CD4-positive, CD25-positive, alpha-beta regulatory T cell (primary cell): ENCODE measurements at places on chromosomes 2 and 18. TPM values are rescaled to one million over a fixed set of nuclear protein-coding genes. Genes with fewer than 3 reads are reported as not detected.

GRCh38 chr2:135163901-135164300 is 111.8 kb downstream of the RAB3GAP1 start:
- H3K36me3 ChIP-seq = peaks cover 61% of the 10 kb centered on the region
- no peak overlapping the region for H3K4me3 ChIP-seq
- H3K4me1 ChIP-seq = no peaks in the 10 kb centered on the region
- H3K27ac ChIP-seq = no peak overlapping the region
- H3K27me3 ChIP-seq = no peaks in the 10 kb centered on the region

DNA sequence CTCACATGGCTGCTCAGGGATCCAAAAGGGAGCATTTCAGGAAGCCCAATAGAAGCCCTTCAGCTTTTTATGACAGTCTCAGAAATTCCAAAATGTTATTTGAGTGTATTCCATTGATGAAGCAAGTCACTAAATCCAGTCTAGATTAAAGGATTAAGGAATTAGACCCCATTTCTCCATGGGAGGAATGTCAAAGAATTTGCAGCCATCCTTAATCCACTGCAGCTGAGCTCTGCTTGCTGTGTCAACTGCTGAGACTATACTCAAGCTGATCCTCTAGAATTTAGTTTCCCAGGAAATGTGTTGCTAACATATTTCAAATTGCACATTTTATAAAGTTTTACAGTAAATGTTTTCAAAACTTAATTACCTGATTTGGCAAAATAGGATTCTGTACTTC is 28.4 kb upstream of the C2orf69 start:
- DNase-seq = no peak
- peaks cover 12% of the 10 kb centered on the region for H3K27me3 ChIP-seq
- H3K36me3 ChIP-seq = no peaks in the 10 kb centered on the region
- no peak overlapping the region for H3K27ac ChIP-seq
- no peak overlapping the region for H3K4me3 ChIP-seq
- no peaks in the 10 kb centered on the region for H3K4me1 ChIP-seq

GRCh38 chr2:213733893-213734292 is 449.6 kb downstream of the SPAG16 start:
- no peak overlapping the region for H3K27ac ChIP-seq
- H3K4me3 ChIP-seq = no peak overlapping the region
- DNase-seq = no peak
- H3K4me1 ChIP-seq = no peaks in the 10 kb centered on the region

DNA sequence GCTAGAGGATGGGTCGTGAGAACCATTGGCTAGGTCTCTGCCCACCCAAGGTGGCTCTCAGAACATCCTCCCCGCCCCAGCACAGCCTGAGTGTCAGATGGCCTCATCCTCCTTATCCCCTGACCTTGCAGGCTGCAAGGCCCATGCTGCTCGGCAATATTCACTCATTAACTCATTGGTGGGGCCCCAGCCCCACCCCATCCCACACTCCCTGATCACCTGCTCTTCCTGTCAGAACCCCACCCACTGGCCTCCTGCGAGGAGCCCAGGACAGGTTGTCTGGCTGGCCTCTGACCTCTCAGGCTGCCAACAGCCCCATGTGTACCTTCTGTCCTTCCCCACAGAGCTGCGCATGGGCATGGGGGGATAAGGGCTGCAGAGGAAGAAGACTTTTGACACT is 5.3 kb downstream of the ADCY3 start:
- H3K27ac ChIP-seq = no peak overlapping the region
- H3K36me3 ChIP-seq = no peaks in the 10 kb centered on the region
- no peak overlapping the region for H3K4me3 ChIP-seq
- H3K4me1 ChIP-seq = peaks cover 36% of the 10 kb centered on the region
- H3K27me3 ChIP-seq = no peaks in the 10 kb centered on the region
- no peak for DNase-seq

DNA sequence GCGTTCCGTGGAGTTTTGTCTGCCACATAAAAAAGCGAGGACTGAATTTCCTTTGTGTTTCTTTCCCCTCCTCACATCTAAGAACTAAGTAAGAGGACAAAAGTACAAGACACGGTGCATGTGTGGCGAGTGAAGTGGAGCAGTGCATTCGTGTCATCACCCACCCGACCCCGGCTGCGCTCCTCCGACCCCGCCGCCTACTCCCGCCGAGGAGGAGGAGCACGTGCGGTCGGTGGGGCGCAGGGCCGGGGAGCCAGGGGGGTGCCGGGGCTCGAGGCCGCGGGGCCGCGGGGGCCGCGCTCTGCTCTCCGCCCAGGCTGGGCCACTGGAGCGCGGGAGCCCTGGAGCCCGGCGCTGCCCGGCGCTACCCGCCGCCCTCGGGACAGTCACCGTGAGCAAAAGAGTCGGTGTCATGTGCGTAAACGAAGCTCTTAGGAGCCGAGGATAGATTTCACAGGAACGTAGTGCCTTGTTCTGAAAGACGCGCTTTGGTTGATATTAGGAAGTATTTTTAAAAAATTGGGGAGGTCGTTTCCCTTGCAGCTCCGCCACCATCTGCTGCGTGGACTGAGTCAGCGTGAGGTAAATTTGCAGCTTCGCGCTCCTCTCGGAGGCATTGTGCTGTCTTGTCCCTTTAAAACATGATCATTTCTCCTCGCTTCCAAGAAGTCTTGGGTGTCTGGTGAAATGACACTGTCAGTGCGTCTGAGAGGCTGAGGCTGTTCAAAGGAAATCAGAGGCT is 11.0 kb downstream of the TBR1 start:
- H3K27ac ChIP-seq = no peak overlapping the region
- no peaks in the 10 kb centered on the region for H3K36me3 ChIP-seq
- H3K4me1 ChIP-seq = peaks cover 28% of the 10 kb centered on the region

DNA sequence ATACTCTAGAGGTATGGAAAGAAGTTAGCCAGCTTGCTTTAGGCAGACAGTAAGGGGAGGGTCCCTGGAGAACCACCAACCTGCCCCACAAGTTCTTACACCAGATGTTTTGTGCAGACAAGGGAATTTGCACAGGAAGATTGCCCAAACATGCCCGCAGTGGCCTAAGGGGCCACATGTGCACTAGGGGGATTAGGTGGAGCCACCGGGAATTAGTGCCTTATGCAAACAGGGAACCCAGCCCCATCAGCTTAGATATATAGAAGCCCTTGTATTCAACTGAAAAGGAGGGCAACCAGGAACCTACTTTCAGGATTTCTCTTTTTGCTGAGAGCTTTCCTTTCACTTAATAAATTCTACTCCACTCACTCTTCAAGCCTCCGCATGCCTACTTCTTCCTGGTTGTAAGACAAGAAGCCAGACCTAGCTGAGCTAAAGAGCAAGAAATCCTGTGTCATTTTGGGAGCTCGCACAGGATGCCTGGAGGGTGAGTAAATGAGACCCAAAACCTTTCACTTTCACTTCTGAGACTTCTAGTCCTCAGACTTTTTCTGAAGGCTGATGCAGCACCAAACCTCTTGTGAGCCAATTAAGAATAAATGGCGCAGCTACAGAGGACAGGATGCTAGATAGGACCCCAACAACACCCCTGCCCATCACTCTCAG is 146.3 kb downstream of the GCA start:
- H3K36me3 ChIP-seq = no peaks in the 10 kb centered on the region
- H3K4me3 ChIP-seq = no peak overlapping the region
- no peaks in the 10 kb centered on the region for H3K4me1 ChIP-seq
- no peak overlapping the region for H3K27ac ChIP-seq
- no peaks in the 10 kb centered on the region for H3K27me3 ChIP-seq

DNA sequence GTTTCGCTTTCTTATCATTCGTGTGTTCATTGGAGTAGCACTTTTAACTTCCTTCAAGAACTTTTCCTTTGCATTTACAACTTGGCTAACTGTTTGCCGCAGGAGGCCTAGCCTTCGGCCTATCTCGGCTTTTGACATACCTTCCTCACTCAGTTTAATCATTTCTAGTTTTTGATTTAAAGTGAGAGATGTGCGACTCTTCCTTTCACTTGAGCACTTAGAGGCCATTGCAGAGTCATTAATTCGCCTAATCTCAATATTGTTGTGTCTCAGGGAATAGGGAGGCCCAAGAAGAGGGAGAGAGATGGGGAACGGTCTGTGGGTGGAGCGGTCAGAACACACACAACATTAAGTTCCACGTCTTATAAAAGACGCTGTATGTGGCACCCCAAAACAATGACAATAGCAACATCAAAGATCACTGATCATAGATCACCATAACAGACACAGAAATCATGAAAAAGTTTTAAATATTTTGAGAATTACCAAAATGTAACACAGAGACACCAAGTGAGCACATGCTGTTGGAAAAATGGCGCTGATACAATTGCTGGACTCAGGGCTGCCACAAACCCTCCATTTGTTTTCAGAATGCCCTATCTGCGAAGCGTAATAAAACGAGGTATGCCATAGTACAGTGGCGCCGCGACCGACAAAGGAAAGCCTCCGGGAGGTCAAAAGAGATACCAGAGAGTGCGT is 553 bp downstream of the TIGD1 start:
- H3K4me1 ChIP-seq = peaks cover 39% of the 10 kb centered on the region
- peak overlapping the region; percentile 95 for H3K27ac ChIP-seq
- no peaks in the 10 kb centered on the region for H3K27me3 ChIP-seq
- peaks cover 19% of the 10 kb centered on the region for H3K36me3 ChIP-seq

DNA sequence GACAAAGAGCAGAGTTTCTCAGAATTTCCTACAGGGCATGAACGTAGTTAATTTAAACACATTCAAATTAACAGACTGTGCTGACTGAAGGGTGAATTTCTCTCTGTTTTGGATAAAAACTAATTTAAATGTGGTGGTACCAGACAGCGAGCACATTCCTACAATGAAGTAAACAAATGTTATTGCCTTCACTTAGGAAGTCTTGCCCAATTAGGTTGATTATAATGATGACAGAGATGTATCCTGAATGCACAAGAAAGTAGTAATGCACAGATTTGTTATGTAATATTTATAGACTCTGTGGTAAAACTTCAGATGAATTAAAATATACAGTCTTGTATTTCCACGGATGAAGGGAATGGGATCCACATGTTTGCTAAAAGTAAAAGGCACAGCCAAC is 507.2 kb downstream of the EPHA4 start:
- DNase-seq = no peak
- no peaks in the 10 kb centered on the region for H3K4me1 ChIP-seq
- no peaks in the 10 kb centered on the region for H3K27me3 ChIP-seq
- no peak overlapping the region for H3K27ac ChIP-seq

DNA sequence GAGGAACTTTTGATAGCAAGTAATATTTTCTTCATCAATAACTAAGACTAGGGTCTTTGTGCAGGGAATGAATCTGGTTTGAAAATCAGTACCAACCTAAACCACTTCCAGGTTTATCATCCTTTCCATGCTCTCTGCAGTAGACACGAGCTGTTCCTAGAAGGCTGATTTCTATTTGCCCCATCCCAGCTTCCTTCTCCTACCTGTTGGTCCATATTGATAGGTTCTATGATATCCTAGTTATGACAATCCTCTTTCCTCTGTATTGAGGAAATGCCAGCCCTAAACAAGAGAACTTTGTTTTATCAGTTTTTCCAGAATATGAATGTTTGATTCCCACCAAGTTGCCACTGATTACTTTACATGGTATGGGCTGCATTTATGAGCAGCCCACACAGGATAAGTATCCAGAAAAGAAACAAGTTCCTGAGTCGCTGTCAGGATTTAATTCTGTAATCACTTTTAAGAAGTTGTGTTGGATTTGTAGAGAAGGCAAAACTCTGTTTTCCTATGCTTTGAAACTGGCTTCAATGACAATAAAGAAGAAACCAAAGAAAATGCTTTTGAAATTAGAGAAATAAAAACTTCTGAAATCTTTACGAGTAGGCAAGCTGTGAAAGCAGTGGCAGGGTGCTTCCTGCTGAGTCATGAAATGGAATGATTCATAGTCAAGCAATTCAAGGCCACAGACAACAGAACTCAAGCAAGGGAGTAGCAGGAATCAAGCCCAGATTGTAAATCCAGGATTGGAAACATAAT is 37.3 kb upstream of the TANK start:
- H3K27ac ChIP-seq = no peak overlapping the region
- no peaks in the 10 kb centered on the region for H3K4me1 ChIP-seq
- no peak for DNase-seq
- H3K27me3 ChIP-seq = no peaks in the 10 kb centered on the region
- H3K4me3 ChIP-seq = no peak overlapping the region

DNA sequence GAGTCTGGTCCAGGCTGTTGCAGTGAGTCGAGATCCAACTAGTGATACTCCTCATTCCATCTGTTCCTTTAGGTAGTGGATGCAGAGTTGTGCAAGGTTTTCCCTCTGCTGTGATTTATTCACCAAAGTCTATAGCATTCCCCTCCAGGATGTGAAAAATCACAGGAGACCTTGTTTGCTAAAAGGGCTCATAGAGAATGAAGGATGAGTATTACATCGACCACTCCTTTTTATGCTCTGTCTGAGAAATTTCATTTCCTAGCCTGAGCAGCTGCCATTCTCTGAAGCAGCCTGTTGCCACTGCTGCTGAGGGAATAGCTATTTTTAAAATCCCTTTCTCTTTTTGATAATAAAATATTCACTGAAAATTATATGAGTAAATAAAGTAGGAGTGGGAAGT is 134.1 kb upstream of the LRRTM1 start:
- no peaks in the 10 kb centered on the region for H3K27me3 ChIP-seq
- no peaks in the 10 kb centered on the region for H3K36me3 ChIP-seq
- no peak for DNase-seq
- H3K27ac ChIP-seq = no peak overlapping the region
- H3K4me3 ChIP-seq = no peak overlapping the region

DNA sequence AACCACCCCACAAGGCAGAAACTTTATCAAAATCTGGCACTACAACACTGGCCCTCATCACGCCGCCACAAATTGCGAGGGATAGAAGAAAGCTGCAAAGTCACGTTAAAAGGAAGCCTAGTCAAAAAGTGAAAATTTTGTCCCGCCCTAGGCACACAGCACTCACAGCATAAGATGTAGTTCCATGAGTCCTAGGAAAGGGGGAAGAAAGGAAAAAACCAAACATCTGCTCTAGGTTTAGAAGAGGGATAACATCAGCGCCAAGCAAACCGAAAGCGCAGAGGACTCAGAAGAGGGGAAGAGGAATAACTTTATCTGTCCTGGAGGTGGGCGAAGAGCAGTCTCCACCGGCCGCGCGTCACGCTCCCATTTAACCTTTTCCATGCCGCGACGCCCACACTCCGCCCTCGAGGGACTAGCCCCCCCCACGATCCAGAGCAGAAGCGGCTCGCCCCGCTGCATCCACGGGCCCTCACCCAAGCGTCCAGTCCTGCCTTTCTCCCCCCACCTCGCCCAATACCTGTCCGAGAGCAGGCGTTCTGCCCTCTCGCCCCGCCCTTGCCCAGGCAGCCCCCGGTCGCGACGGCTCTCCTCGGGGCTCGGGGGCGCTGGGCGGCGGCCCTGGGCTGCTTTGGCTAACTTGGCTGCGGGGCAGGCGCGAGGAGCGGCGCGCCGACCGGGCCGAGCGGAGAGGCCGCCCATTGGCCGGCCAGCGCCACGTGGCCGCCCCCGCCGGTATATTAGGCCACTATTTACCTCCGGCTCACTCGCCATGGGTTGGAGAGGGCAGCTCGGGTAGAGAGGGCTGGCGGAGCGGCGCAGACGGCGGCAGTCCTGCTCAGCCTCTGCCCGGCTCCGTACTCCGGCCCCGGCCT is at the start of gene HOXD1:
Gene HOXD1 (plus strand): TSS at position 770 of the 875 bp plus-strand sequence. CDS start 134 bp downstream, outside the sequence.
- peak within 1 kb of the TSS; percentile 66 for H3K4me3 ChIP-seq
- peaks cover 53% of the 10 kb centered on the region for H3K27me3 ChIP-seq
- no peaks in the 10 kb centered on the region for H3K36me3 ChIP-seq
- peaks cover 24% of the 10 kb centered on the region for H3K4me1 ChIP-seq
- no peak within 1 kb of the TSS for H3K27ac ChIP-seq

RAX gene
- total RNA-seq = not detected

KIF1A gene
- not detected for total RNA-seq

CIB4 gene
- not detected for total RNA-seq

NCKAP1 gene
- 5.7 TPM for total RNA-seq

MTERF4 gene
- total RNA-seq = 105 TPM
